Stromal cell of bone marrow (primary cell): ENCODE measurements at places on chromosomes 2 and 18.
A peak's percentile ranks its signal among the peaks of the same experiment; 100 is the strongest.

DNA sequence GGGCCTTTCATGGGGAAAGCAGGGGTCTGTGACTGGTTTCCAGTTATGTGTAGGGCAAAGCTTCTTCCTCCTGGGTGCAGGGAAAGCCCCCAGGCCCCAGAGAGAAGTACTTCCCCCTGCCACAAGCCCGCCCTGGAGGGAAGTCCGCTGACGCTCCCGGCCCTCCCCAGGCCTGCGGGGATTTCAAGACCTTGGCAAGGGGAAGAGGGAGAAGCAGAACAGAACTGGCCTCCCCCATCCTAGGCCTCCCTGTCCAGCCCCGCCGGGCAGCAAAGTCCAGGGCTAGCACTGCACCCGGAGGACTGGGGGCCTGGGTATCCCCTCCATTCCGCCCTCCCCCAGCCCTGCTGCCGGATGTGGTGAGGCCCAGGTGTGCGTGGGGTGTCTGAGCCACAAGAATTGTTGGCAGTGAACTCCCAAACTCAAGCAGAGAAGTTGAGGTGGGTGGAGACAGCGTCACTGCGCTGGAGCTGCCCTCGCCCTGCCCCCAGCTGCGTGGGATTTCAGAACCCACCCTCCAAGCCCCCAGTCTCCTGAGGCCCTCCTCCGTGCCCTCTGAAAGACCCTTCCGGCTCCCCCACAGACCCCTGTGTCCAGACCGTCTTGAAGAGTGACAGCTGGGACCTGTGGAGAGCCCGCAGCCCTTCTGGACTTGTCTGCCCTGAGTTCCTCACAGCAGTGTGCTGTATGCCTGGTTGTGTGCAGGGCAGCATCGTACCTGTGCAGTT is 1.1 kb upstream of the DUSP2 start:
- DNase-seq, result no peak

DNA sequence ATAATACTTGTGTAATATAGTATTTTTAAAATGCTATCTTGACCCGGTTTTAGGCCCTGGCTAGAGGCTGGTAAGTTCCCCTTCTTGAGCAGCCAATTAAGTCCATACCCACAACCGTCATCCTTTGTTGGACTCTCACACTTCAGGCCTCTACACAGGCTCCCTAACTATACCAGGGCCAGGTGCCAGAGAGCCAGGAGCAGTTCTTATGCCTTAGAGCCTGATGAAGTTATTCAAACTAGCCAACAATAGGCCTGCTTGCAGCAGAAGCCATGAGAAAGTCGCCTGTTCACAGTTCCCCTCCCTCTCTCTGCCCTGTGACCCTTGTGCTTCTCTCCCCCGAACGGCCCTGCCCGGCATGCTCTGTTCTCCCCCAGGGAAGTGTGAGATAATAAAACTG is 454.2 kb upstream of the KLHL29 start:
- no peak for DNase-seq

DNA sequence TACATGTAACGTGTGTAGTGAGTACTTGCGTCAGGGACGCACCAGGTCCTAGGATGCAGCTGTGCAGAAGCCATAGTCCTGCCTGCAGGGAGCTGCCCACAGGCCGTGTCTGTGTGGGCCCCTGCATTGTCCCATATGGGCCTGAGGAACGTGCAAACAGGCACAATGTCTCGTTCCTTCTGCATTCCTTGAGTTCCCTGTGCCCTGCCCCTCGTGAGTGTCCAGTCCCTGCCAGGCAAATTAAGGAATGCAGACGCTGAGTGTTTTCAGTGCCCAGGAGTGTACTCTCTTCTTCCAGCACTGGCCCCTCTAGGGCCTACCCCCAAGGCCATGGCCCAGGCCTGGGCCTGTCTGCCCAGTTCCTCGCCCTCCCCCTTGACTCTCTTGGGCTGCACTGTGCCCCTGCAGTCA is 61.8 kb downstream of the FAM168B start:
- DNase-seq, result no peak

DNA sequence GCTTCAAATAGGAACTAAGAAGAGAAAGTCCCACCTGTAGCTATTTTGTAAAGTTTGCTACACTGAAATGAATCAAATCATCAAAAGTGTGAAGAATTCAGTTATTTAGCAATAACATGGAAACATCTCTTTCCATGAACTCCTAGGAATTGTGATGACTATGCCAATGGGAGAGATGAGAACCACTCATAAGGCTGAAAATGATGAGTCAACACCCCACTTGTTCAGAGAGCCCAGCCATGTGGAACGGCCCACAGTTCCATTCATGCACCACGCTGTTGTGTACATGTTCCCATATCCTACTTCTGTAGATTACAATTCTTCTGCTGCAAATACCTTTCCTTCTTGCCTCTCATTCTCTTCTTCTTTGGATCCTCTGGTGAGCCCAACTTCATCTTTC is 645.5 kb upstream of the ID2 start:
- DNase-seq, result no peak

GRCh38 chr2:11467129-11467649 is 1.2 kb upstream of the E2F6 start:
- no peak for DNase-seq

DNA sequence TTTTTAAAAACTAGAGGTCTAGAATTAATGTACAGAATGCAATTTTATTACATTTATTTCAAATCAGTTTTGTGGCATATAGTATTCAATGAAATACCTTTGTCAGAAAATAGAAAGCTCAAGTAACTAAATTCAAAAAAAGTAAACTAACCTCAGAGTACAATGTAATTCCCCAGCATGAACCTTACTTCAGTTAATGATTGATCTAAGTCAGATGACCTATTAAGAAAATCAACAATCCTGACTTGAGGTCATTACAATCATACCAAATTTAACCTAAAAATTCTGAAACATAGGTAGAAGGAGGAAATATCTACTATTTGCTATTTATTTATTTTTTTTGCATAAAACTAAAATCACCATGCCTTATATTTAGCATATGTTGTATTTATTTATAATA is 142.9 kb downstream of the CCDC102B start:
- DNase-seq, result no peak

DNA sequence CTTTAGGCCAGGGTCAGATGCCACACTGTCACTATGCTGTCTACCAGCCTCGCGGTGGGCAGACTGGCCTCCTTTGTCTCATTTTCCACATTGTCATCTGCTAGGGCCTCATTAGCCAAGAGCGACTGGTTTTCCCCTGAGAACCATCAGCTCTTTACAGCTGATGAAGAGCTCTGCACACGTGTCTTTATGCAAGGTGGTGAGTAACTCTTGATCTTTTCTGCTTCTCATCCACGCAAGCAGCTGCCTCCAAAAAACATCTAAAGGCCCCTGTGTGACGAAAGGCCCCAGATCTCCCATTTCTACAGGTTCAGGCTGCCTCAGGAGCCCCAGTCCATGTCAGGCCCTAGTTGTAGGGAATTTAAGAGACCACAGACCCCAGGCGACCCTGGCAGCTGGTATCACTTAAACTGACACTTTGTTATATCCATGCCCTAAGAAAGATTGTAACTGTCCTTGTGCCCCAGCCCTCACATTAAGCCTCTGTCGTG is 52.9 kb downstream of the DPYSL5 start:
- DNase-seq, result no peak

DNA sequence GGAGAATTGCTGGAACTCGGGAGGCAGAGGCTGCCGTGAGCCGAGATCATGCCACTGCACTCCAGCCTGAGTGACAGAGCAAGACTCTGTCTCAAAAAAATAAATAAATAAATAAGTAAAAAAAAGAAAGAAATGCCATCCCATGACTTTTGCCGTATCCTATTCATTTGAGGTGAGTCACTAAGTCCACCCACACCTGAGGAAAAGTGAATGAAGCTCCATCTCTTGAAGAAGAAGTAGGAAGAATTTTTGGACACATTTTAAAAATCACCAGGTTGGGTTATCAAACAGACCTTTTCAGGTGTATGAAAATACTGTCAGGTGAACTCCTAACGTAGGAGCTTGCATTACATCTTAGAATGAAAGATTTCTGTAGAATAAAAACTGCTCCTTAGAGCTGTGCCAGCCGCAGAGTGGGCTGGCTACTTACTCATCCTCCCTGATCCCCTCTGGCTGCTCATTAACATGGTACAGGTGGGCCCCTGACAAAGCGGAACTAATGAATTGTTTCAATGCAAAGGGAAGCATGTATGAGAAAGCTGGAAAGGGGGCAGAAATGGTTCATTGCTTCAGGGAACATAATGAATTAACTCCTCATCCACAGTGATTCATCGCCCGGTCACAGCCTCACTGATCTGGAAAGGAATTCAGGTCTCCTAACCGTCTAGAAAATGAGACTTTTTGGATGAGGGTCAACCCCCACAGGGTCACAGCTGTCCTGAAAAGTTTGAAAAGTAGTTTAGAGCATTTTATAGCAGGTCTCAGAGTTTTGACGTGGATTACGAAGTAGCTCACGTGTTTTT is 191.4 kb downstream of the SPP2 start:
- DNase-seq, result peak; percentile 62

DNA sequence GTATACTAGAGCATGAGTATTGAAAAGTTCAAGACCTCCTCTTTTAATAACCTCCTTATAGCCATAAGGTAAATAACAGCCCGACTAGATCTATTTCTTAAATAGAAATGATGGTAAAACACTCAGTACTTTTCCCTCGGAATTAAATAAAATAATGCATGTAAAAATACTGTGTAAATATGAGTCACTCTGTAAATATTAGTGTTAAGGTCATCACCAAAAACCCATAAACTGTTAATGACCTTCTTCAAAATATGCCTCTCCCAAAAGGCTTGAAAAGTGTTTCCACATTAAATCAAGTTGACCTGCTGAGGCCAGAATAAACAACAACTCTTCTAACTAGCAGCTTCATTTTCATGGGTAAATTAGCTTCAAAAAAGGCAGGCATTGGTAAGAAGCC is 25.3 kb upstream of the BZW1 start:
- DNase-seq, result peak; percentile 72

DNA sequence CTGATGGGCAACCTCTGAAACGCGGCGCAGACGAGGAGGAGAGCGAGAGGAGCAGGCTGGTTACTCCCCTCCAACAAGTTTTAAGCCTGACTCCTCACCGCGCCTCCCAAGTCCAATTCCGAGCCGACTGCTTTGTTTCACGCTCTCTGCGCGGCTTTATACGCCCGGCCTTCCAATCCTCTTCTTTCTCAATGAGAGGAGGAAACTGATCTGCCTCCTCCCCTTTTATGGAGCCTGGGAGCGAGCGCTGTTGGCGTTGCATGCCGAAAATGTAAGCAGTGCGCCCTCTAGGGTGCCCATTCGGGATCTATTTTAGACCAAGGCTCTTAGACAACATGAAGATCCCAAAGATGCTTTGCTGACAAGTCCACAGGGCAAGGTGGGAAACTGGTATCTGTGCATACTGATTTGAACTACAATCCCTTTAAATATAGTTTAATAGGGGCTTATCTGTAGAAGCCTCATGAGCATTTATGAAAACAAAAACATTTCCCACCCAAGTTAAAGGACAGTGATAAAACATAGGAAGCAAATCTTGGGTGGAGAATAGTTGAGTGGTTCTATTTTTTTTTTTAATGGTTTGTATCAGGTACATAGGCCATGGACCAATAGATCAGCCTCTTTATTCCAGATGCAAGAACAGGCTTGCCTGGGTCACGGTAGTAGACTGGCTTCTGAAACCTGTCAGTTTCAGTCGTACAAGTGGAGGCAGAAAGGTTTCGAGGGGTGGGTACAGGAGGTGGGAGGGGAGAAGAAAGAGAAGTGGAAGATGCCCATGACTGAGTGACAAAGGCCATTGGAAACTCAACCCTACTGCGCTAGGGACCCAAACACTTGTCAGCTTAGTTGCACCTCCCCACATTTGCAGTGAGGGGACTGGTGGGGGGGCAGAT is at the start of gene RND3:
Gene RND3, minus strand, starts transcription at position 131 of the 893 bp plus-strand sequence. CDS start 250 bp downstream, outside the sequence.
- DNase-seq, result peak; percentile 99

GRCh38 chr2:179861416-179862067 is at the start of gene ZNF385B:
TSS of gene ZNF385B (minus strand) at chr2:179861612.
- DNase-seq, result no peak

GRCh38 chr18:54130631-54131030 is 93.8 kb downstream of the MBD2 start:
- DNase-seq, result no peak

DNA sequence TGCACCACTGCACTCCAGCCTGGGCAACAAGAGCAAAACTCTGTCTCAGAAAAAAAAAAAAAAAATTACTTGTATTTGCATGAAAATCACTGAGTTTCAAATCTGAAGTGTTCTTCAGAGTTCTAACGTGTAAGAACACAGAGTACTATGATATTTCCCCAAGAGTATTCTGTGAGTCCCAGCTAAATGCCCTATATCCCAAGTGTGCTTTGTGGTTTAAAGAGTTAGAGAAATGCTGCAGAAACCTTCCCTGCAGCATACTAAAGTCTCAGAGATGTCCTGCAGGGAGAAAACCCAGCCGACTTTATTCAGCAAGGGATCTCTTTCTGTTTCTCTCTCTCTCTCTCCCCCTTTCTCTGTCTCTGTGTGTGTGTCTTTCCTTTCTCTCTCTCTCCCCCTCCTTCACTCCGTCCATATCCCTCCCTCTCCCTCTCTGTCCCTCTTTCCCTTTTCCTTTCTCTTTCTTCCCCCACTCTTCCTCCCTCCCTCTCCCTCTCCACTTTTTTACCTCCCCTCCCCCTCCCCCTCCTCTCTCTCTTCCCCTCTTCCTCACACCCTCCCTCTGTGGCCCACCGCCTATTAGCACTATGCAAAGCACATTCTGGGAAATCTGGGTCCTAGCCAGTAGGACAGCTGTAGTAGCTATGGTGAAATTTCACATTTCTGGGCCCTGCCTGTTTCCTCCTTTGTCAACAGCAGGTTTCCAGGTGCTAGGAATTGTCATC is 54.2 kb downstream of the ACTR2 start:
- DNase-seq, result no peak
